Neural progenitor cell (in vitro differentiated cells): ENCODE measurements at places on chromosomes 5 and 9. TPM values are rescaled to one million over a fixed set of nuclear protein-coding genes. Genes with fewer than 3 reads are reported as not detected.

The PCDHB8 gene
- 0.31 TPM in 1 of 2 replicates, not detected in the other for total RNA-seq

DNA sequence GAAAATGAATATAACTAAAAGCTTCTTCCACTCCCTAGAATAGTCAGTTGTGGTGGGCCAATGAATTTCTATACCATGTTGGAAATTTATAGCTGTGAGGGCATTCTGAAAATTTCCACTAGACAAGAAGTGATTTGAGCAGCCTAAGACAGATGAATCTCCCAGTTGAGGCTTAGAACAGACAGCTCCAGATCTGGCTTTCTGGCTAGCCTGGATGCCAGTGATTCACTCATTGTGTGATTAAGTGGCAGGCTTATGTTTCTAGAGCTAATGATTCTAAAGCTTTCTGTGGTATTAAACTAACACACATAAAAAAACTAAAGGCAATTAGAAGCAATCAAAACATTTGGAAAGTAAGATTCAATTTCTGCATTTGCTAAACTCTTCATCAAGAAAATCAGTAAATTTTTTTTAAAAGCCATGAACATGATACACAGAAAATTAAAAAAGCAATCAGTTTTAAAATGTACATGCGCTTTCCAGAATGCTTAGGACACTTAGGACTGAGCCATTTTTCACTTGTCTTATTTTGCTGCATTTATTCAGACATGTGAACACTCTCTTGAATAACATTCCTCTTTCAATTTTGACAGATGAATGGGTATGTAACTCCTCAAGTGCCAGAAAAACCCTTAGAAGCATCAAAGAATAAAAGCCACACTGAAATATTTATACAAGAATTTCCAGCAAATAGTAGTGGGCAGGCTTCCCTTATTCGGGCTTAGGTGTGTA lies 100.5 kb upstream of the GNAQ start:
- DNase-seq, result no peak
- H3K4me3 ChIP-seq, result no peak overlapping the region
- H3K27ac ChIP-seq, result no peak overlapping the region

DNA sequence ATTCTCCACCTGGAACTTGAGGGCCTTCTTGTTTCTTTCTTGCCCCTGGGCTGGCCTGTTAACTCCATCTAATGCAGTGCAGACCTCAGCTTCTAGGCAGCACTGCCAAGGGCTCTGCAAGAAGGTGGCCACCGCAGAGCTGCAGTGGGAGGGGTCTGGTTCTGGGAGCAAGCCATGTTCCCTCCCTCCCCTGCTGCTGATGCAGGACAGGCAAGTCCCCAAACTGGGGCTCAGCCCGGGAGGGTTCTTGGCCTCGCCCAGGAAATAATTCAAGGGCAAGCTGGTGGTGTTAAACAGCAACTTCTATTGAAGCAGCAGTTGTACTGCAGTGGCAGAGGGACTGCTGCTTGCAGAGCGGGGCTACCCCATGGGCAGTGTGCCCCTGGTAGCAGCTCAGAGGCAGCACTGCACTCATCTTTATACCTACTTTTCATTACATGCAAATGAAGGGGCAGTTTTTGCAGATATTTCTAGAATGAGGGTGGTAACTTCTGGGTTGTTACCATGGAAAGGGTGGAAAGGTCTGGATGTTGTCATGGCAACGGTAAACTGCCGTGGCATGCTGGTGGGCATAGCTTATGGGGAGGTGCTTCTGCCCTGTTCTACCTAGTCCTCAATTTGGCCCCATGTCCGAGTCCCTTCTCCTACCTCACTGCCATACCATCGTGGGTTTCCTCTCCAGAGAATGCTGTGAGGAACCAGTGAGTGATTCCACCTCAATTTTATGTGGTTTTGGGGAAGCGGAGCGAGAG lies 82.1 kb downstream of the WDR41 start:
- no peak for DNase-seq
- no peaks in the 10 kb centered on the region for H3K27me3 ChIP-seq
- no peaks in the 10 kb centered on the region for H3K4me1 ChIP-seq
- no peak overlapping the region for H3K4me3 ChIP-seq

- H3K36me3 ChIP-seq, result peaks cover 8% of the 10 kb centered on the region
- peaks cover 4% of the 10 kb centered on the region for H3K4me1 ChIP-seq
- DNase-seq, result no peak
- no peaks in the 10 kb centered on the region for H3K27me3 ChIP-seq
- no peak overlapping the region for H3K27ac ChIP-seq
- H3K4me3 ChIP-seq, result no peak overlapping the region
Measured at GRCh38 chr5:179766021-179766725, 27.6 kb upstream of the LTC4S start.

- no peak overlapping the region for H3K27ac ChIP-seq
- H3K27me3 ChIP-seq, result no peaks in the 10 kb centered on the region
- no peaks in the 10 kb centered on the region for H3K36me3 ChIP-seq
- DNase-seq, result no peak
Measured at GRCh38 chr9:19138084-19138483, 10.8 kb upstream of the PLIN2 start.

The IFNA13 gene
- total RNA-seq, result not detected in 2 replicates

DNA sequence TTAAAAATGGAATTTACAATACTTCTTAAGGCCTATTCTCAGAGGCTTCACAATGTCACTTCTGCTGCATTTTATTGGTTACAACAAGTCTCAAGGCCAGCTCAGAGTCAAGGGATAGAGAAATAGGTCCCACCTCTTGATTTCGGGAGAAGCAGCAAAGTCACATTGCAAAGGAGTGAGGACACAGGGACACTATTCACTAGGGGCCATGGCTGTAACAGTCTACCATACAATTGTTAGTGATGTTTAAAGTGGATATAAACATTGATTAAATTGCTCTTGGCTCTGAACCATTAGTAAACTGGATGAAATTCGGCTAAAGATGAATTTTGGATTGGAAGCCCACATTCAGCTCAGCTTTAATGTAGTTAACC lies 21.7 kb upstream of the CMBL start:
- H3K27me3 ChIP-seq, result peaks cover 56% of the 10 kb centered on the region
- H3K4me3 ChIP-seq, result no peak overlapping the region
- H3K4me1 ChIP-seq, result peaks cover 6% of the 10 kb centered on the region
- no peaks in the 10 kb centered on the region for H3K36me3 ChIP-seq
- no peak for DNase-seq
- no peak overlapping the region for H3K27ac ChIP-seq

DNA sequence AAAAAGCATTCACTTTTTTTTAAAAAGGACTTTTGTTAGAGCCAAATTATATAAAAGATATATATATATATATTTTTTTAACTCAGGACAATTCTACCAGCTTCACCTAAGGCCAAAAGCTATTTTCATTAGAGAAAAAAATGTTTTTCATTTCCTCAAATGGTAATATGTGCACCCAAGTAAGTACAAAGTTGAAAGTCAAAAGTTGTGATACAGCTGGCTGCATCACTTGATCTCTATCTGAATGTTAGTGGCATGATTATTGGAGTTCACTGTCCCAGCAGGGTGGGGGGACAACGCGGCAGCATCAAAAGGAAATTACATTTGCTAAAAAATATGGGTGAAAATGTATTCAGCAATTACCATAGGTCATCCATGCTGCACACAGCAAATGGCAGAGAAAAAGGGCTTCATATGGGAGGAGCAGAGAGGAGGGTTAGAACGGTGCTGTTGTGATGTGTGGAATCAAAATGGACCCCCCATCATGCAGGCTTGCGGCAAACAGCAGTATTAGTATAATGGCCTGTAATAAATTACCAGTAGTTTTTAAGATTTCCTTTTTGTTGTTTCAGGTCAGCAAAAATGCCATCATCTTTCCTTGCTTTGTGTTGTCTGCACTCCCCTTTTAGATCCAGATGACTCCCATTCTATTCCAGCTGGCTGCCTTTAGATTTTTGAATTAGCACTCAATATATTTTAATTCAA lies 253.7 kb downstream of the MAT2B start:
- no peaks in the 10 kb centered on the region for H3K36me3 ChIP-seq
- H3K4me1 ChIP-seq, result no peaks in the 10 kb centered on the region

The TRIM36 gene
- total RNA-seq, result 31.2 and 42.6 TPM in 2 replicates

GRCh38 chr9:137490532-137491186 lies 31.5 kb upstream of the NSMF start:
- no peaks in the 10 kb centered on the region for H3K27me3 ChIP-seq
- H3K36me3 ChIP-seq, result no peaks in the 10 kb centered on the region
- no peak overlapping the region for H3K27ac ChIP-seq

DNA sequence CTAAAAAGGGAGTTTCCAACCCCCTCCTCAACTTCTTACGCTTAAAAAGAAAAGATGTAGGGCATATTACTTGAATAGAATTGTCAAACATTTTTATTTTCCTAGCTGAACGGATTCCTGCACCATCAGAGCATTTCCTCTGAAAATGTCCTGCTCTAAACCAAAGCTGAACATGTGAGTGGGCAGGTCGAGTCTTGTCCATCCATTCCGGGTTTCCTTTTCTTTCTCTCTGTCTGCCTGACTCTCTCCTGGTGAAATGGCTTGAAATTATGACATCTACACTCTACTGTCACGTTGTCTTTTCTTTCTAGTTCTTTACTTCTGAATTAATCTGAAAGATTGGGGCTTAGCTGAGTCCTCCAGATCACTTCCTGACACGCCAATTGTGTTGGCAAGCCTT lies 39.2 kb upstream of the PTPN3 start:
- H3K4me3 ChIP-seq, result no peak overlapping the region
- H3K27me3 ChIP-seq, result no peaks in the 10 kb centered on the region
- no peaks in the 10 kb centered on the region for H3K36me3 ChIP-seq
- H3K27ac ChIP-seq, result no peak overlapping the region
- H3K4me1 ChIP-seq, result no peaks in the 10 kb centered on the region
- no peak for DNase-seq
